WTC11 (cell line): ENCODE measurements at places on chromosomes 6 and 20. TPM values are rescaled to one million over a fixed set of nuclear protein-coding genes. Genes with fewer than 3 reads are reported as not detected.

The POLR1H gene
- 37.7 to 39.6 TPM (median 38.8 TPM) in 3 replicates for total RNA-seq

The RSPO4 gene
- total RNA-seq = 4.5 to 9.0 TPM (median 8.5 TPM) in 3 replicates

The NOX3 gene
- total RNA-seq = 0.09 TPM in 1 of 3 replicates, not detected in the others

The SNX21 gene
- total RNA-seq = 17.9 to 23.1 TPM (median 21.7 TPM) in 3 replicates

The BCAS1 gene
- 0.11 to 0.25 TPM (median 0.18 TPM) in 3 replicates for total RNA-seq

GRCh38 chr6:144216668-144217218, 66.4 kb downstream of the STX11 start:
- DNase-seq = peak; percentile 76

DNA sequence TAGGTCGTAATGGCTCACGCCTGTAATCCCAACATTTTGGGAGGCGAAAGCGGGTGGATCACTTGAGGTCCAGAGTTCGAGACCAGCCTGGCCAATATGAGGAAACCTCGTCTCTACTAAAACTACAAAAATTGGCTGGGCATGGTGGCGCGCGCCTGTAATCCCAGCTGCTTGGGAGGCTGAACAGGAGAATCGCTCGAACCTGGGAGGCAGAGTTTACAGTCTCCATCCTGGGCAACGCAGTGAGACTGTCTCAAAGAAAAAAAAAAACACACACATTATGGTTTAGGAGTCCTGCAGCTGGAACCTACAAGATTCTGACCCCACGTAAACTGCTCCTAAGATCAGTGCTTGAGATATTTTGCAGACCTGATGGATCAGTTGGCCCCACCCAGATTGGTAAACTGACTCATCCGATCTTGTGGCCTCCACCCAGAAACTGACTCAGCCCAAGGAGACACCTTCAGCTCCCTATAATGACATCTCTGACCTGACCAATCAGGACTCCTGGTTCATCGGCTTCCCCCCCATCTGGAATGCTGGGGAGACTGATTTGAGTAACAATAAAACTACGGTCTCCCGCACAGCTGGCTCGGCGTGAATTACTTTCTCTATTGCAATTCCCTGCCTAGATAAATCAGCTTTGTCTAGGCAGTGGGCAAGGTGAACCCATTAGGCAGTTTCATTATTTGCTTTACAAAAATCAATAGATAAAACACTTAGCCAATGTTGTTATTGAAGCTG, 96.2 kb upstream of the BTN3A2 start:
- peak; percentile 79 for DNase-seq

- no peak for DNase-seq
These were observed 429.3 kb downstream of the PHF3 start for GRCh38 chr6:64064919-64065318.

DNA sequence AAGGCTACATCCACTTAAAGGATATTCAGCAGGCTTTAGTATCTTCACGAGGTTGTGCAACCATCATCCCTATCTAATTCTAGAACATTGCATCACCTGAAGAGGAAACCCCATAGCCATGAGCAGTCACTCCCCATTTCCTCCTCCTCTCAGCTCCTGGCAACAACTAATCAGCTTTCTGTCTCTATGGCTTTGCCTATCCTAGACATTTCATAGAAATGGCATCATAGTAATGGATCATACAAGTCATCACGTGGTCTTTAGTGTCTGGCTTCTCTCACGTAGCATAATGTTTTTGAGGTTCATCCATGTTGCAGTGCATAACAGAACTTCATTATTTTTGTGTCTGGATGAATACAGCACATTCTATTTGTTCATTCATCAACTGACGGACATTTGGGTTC, 20.5 kb downstream of the SNAI1 start:
- no peak for DNase-seq

GRCh38 chr6:7617801-7618764, 28.1 kb downstream of the SNRNP48 start:
- no peak for DNase-seq

- no peak for DNase-seq
These were observed 167.2 kb upstream of the KCNG1 start for GRCh38 chr20:51189814-51190782.

GRCh38 chr6:142284419-142284818, 17.4 kb upstream of the ADGRG6 start:
- DNase-seq = no peak

- no peak for DNase-seq
These were observed 103.6 kb downstream of the MAP3K7 start for GRCh38 chr6:90483116-90483839.

- no peak for DNase-seq
These were observed 5.5 kb downstream of the TGM2 start for GRCh38 chr20:38159566-38159956.

DNA sequence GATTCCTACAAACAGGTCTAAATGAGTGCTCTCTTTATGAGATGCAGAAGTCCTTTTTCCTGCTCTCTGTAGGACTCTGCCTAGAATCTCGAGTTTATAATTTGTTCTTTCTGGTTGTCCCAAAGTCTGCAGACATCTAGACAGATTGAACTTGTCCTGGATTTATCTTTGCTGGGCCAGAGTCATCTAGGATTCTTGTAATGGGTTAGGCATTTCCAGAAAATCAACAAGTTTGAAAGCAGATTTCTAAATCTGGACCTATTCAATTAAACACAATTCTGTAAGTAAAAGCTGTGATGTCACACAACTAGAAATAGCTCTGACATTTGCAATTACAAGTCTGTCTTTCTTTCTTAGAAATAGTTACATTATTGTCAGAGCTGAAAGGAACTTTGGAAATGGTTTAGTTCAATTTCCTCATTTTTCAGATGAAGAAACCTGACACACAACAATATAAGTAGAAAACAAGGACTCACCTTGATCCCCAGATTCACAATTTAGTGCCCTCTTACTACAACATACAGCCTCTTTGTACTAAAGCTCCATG, 4.2 kb upstream of the RSPO3 start:
- no peak for DNase-seq

GRCh38 chr6:119077391-119077642, 1.1 kb downstream of the FAM184A start:
- no peak for DNase-seq

- DNase-seq = peak; percentile 78
These were observed 33.9 kb downstream of the SLC17A4 start for GRCh38 chr6:25788305-25788922.

DNA sequence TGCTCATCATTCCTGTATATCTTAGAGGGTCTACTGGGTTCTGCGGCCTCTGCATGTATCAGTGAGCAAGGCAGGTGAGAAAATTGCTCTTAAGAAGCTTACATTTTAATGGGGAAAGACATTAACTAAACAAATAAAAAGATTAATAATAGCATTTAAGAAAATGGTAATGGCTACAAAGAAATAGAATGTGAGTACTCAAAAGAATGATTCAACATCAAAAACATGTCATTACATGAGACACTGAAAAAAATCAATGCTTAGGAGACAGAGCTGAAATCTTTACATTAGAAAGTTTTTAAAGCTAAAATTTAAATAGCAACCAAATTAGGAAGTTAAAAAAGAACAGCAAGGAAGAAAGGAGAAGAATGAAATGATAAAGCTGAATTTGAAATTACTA, 146.9 kb upstream of the PHACTR1 start:
- DNase-seq = no peak
